EH (cell line): ENCODE measurements at places on chromosomes 11 and 22.

DNA sequence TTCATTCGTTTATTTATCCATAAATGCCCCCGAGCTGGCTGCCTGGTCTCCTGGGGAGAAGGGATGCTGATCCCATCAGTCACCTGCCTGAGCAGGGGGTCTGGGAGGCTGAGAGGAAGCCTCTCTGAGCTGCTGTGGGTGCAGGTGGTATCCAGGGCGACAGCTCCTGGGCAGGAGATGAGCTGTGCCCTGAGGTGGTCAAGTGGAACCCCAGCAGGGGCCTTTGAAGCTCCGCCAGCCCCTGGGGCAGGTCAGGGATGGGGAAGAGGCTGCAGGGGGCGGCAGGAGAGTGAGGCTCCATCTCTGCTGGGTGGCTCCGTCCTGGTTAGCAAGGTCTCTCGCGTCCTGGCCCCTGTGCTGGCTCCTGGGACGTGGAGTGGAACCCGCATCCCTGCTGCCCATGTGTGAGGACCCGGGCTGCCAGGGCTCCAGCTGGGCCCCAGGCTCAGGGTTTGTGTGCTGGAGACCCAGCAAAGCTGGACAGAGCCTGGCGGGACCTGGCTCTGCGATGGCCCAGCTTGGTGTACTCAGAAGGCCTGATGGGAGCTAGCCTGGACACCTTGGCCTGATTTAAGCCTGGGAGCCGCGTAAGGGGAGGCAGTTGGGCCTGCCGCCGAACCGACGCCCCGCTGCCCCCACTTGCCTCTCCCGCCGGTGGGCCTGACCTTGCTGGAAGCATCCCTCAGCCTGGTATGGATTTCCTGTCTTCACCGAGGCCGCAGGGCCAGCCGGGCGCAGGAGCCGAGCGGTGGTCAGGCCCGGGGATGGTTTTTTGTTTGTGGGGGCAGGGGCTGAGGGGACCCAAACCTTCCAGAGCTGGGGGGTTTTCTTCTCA is 44.5 kb downstream of the RTN4R start:
- DNase-seq, result no peak

DNA sequence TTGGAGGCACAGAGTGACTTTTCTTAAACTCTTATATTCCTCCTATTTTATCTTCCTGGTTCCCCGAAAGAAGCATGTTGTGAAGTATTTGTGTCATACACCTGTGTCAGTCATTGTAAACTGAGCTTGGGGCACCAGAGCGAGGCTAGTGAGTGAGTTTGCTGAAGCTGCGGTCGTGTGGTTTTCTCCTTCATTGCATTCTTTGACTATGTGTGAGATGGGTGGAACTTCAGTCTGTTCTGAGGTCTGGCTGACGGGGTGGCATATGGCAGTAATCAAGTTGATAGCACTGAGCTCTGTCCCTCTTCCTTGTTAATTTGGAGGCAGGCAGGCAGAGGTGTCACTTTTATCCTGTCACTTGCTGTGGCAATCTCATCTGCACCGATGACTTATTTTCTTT is 4.2 kb downstream of the VPS26B start:
- DNase-seq, result peak; percentile 77

DNA sequence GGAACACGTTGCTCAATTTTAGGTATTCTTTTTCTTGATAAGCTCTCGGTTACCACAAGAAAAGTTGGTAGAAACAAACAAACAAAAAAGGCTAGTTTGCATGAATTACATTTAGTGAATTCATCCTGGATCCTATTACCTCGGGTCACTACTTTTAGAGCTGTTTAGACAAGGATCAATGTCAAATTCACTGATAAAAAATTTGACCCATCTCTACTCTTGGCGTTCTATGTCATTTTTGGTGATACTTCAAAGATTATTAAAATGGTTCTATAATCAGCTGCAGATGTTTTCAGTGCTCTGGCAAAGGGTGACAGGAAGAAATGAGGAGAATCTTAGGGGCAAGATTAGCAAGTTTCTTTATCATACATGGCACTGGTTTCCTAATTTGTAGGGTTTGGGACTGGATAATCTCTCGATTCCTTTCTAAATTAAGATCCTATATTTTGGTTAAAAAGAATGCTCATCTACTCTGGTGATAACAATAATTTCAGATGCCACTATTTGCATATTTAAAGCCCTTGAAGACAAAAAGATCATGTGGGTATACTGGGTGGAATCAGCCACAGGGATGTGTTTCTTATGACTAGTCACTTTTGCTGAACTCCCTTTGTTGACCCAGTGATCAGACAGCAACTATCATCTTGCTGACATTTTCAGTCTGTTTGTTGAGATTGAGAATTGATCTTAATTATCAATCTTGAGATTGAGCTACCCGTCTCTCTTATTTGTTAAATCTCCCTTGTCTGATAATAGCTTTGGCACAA is 442.9 kb downstream of the AASDHPPT start:
- DNase-seq, result no peak

- DNase-seq, result no peak
Measured at GRCh38 chr11:116167706-116168458, 604.9 kb downstream of the BUD13 start.

GRCh38 chr11:44610186-44610955 is 44.9 kb downstream of the CD82 start:
- no peak for DNase-seq

GRCh38 chr11:9957072-9957471 is 293.2 kb downstream of the SWAP70 start:
- no peak for DNase-seq

- no peak for DNase-seq
Measured at GRCh38 chr22:48376428-48376827, 1451.2 kb downstream of the BRD1 start.

DNA sequence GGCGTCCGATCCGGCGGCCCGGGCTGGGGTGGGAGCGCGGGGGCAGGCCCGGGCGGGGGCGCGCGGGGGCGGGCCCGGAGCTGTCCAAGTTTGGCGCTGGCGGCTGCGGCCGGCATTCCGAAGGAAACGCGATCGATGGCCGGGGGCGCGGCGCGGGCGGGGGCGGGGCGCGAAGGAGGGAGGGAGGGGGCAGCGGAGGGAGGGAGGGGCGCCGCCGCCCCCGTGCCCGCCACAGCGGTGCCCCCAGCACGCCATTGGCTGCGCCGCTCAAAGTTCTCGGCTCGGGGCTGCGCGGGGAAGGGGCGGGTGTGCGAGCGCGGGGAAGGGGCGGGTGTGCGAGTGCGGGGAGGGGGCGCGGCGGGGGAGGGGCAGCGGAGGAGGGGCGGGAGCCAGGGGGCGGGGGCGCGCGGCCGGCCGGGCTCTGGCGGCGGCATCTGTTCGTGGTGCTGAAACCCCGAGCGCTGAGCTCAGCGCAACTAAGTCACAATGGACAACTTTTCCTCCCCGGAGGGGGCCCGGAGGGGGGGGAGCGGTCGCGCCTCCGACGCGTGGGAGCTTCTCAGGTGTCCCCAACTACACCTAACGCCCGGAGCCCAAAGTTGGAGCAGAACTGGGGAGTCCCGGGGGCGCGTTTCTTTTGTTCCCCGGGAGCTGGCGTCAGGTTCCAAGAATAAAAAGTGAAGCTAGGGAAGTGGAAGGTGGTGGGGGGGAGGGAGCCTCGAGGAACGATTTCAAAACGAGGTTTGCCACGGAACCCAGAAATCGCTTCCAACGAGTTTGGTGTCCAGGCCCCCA is 2.2 kb downstream of the PHF21B start:
- peak; percentile 19 for DNase-seq

GRCh38 chr11:60864856-60865513 is 2.4 kb upstream of the ZP1 start:
- no peak for DNase-seq

GRCh38 chr22:38569181-38569971 is 607 bp downstream of the DMC1 start:
- no peak for DNase-seq

GRCh38 chr11:62999156-62999555 is 14.4 kb upstream of the SLC22A6 start:
- no peak for DNase-seq

DNA sequence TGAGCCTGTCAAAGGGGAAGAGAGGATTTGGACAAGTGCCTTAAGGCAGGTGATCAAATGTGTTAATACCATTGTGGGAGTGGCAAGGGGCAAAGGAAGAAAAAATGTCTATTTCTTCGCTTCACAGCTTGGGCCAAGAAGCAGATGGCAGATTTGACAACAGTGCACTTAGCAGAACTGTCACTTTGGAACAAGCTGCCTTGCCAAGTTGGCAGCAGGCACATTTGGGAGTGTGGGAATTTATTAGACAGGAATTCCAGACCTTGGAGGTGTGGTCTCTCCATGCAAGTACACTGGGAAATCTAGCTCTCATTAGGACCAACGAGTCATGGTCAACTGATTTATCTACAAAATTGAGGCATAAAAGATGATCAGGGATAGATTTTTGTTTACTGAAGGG is 265.1 kb downstream of the NELL1 start:
- DNase-seq, result no peak

GRCh38 chr22:42367980-42368378 is 64.2 kb downstream of the NFAM1 start:
- DNase-seq, result no peak
